Hippocampal formation (tissue), 2 donors: ENCODE measurements at places on chromosomes 12 and 14.

- DNase-seq = no peak
Observed at GRCh38 chr12:93157279-93157678, 220.4 kb upstream of the NUDT4 start.

DNA sequence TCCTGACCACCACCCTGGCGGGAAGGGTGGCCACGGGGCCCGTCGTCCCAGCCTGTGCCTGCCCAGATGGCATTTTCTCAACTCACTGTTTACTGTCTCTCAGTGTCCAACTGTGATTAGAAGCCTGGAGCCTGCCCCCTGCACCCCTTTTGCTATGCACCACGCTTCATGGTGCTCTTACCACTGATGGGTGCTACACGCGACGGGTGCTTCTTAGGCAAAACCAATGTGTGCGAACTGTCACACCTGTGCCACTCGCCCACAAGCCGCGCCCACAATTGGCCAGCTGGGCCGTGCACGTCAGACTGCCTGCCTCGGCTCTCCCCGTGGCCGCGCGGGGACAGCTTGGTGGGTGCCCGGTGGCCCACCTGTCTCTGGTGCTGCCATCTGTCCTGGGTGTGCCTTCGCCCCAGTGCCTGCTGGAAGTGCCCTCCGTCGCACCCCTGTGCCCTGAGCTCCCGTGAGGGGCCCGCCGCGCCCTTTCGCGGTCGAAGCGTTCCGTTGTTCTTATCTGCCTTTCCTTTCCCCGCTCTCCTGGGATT, 15.1 kb upstream of the AMN start:
- no peak for DNase-seq

DNA sequence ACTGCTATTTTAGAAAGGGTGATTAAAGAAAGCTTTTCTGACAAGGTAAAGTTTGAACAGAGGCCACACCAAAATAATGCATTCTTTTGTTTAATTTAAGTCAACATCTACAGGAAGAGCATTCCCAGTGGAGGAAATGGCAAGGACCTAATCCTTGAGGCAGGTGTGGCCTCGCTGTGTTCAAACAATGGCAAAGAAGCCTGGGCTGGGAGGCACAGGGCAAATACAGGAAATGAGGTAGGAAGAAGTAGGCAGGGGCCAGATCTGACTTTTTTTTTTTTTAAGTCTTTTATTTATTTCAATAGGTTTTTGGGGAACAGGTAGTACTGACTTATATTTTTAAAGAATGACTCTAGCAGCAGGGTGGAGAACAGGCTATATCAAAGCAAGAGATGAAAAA, 53.5 kb downstream of the ARMH4 start:
- DNase-seq = no peak

GRCh38 chr12:41556176-41556575, 368.1 kb downstream of the PDZRN4 start:
- DNase-seq = no peak

- no peak for DNase-seq
Observed at GRCh38 chr12:117213295-117213808, 23.1 kb upstream of the FBXO21 start.

GRCh38 chr12:57584690-57585089, 6.3 kb upstream of the PIP4K2C start:
- no peak for DNase-seq

DNA sequence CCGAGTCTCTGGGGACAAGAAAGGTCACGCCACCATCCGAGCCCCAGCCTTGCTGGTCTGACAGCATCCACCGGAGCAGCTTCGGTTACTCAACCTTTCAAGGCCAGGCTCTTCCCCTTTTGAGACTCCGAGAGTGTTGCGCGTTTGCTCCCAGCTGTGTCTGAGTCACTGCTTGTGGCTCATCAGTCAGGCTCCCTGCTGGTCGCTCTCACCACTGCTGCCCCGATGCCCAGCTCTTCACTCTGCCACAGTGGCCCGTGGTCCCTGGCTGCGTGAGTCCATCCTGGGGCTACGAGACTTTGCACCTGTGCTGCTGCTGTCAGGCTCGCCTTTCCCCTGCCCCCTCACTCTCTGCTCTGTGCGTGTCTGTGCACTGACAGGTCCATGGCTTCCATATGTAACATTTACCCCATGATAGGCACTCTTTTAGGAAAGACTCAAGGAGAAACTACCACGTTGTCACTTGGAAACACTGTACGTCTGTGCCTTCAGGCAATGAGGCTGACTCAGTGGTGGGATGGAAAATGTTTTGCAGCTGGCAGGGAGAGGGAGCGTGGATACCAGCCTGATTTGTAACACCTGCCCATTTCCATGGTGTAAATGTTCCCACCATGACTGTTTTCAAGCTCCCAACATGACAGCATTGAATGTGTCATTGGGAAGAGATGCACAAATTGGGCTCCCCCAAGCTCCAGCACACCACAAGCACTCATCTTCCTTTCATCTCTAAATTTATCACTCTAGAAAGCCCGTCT, 350.7 kb downstream of the TMEM132D start:
- no peak for DNase-seq

DNA sequence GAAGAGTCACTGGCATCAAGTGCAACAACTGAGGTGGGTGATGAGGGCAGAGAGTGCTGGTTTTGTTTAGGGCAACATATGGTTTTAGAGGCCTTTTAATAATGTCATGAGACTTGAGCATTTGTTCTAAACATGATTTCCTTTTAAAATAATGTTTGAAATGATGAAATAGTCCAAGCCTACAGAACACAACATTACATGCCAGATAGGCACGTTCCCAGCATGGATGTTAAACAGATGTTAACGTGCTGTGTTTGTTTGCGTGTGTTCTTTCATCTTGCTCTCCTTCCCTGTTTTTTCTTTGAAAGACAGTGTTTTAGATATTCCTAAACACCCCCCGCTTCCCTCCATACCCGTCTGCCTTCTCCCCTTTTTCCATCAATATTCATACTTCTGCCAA, 82.3 kb downstream of the RGS6 start:
- DNase-seq = no peak
